ENCODE measurements at places on chromosomes 13 and 19.

DNA sequence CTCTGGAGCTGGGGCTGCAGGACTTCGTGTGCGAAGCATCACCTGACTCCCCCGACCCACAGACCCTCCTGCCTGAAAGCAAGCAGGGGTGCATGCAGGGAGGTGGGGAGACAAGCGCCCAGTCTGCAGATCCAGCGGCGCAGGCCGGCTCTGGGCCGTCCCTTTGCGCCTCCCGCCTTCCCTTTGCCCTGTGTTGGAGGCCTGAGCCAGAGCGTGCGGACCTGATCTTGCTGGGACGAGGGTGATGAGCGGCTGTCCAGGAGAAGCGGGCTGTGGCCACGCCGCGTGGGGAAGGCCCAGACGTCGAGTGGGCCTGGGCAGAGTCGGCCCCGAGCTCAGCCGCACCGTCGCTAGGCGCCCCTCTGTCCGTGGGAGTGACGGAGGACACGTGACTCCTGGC is 5.3 kb upstream of the GRTP1 start:
- DNase-seq: no peak

- DNase-seq: no peak
Measured at GRCh38 chr13:27273658-27274425, 3.2 kb downstream of the RASL11A start.

- peak; percentile 38 for DNase-seq
Measured at GRCh38 chr13:51921790-51922740, 60.3 kb downstream of the CCDC70 start.

- DNase-seq: no peak
Measured at GRCh38 chr13:23777575-23777870, 111.7 kb downstream of the MIPEP start.

- no peak for DNase-seq
Measured at GRCh38 chr19:39133431-39134270, 8.1 kb downstream of the PAK4 start.

- no peak for DNase-seq
Measured at GRCh38 chr13:111371720-111372119, 51.3 kb downstream of the TEX29 start.

DNA sequence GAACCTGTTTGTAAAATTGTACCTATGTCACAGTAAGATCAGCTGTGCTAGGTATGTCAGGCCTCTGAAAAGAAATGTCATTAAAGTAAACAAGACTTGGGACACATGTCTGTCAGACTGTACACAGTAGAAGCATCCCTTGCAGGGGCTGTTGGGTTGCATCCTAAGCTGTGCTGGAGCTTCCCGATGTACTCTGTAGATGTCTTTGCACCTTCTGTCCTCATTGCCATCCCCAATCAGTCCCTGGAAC is 48.7 kb upstream of the GPR183 start:
- peak; percentile 26 for DNase-seq

DNA sequence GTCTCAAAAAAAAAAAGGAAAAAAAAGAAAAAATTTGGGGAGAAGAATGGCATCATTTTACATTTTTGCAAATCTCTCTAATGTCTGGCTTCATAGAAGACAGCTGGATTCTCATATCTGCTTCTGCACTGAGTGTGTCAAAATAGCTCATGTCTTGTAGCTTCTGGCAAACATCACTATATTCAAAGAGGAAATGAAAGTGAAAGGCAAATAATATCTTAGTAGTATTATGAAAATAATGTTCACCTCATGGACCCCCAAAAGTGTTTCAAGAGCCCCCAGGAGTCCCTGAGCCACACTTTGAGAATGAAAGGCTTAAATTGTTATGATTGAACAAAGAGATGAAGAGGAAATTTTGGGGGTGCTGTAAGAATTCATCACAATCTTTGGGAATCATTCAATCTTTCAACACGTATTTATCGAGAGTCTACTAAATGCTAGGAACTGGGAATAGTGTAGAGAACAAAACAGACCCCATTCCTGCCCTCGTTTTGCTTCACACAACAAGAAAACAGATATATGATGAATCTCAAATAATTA is 1.2 kb upstream of the SLC6A16 start:
- DNase-seq: no peak

DNA sequence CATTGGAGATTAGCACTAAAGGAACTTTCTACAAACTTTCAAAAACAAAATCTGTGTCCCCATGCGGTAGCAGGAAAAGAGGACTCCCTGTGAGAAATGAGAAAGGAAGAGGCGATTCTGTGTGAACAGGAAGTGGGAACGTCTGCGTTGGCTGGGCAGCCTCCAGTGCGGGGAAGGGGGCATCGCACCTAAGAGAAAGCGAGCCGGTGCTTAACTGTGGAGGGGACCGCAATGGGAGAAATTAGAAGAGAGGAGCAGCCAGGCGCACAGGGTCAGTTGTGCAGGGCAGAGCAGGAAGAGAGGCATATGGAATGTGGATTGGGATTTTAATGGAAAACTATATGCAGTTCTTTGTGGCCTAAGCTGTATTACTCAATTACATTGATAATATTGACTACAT is 77.4 kb upstream of the DOCK9 start:
- DNase-seq: peak; percentile 14

GRCh38 chr13:43039966-43040365 is 16.6 kb downstream of the DNAJC15 start:
- DNase-seq: no peak

GRCh38 chr13:48624016-48624415 is 29.7 kb upstream of the CYSLTR2 start:
- no peak for DNase-seq

DNA sequence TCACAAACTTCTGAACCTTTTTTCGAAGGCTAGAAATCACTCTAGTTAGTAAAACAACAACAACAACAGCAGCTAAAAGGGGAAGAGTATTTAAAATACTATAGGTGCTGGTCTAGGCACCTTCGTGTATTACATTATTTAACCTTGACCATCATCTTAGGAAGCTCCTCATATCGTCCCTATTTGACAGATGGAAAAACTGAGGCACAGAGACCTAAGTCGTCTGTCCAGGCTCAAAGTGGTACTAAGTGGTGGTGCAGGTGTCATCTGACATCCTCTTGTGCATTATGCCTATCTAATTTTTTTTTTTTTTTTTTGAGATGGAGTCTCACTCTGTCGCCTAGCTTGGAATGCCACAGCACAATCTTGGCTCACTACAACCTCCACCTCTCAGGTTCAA is 29.1 kb downstream of the CATSPERD start:
- no peak for DNase-seq

GRCh38 chr19:6076675-6077463 is 33.4 kb downstream of the RFX2 start:
- DNase-seq: no peak

- DNase-seq: no peak
Measured at GRCh38 chr19:19031891-19032290, 1.4 kb downstream of the SUGP2 start.

GRCh38 chr13:72368031-72368430 is 359.4 kb downstream of the MZT1 start:
- DNase-seq: no peak

DNA sequence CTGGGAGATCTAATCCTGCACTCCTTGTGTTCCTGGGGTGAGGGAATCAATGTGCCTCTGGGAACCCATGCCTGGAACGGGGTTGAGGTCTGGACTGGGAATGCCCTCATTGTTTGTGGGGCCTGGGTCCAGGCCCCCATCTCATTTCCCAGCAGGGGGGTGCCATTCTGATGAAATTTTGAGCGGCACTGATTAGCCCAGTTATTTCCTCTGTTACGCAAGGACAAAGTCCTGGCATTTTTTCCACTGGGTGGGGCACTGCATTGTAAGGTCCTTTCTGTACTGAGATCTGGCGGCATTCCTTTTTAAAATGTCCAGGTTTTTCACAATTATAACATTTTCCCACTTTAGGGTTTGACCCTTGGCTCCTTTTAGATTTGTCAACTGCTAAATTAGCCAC is 14.8 kb downstream of the FPR3 start:
- no peak for DNase-seq

- no peak for DNase-seq
Measured at GRCh38 chr19:55027472-55028337, 10.4 kb downstream of the GP6 start.

GRCh38 chr13:112245179-112245724 is 130.9 kb upstream of the SPACA7 start:
- no peak for DNase-seq

DNA sequence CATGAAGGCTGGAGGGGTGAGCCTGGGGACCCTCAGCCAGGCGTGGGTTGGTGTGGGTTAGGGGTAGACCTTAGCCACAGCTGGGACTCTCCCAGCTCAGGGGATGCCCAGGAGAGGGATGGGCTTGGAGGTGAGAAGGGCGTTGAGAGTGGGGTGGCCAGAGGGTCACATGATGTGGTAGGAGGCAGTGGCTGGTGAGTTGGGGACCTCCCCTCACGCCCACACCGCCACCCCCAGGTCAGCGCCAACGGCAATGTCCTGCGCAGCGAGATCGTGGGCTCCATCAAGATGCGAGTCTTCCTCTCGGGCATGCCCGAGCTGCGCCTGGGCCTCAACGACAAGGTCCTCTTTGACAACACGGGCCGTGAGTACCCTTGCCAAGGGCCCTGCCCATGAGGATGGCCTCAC is 28.5 kb downstream of the AP1M1 start:
- DNase-seq: no peak

DNA sequence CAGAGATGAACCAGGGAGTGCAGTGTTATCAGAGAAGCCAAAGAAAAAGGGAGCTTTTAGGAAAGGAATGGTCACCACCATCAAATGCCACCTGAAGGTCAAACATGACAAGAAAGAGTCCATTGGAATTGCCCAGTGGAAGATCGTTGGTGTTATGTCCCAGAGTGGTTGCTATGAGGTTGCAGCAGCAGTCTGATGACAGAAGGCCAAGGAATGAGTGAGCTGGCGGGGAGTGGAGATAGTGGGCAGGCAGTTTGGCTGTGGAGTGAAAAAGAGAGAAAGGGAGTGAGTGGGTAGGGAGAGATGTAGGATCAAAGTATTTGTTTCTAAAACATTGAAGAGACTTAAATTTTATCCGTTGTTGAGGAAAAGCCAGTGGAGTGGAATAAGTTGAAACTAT is 117.4 kb upstream of the WASF3 start:
- DNase-seq: no peak

DNA sequence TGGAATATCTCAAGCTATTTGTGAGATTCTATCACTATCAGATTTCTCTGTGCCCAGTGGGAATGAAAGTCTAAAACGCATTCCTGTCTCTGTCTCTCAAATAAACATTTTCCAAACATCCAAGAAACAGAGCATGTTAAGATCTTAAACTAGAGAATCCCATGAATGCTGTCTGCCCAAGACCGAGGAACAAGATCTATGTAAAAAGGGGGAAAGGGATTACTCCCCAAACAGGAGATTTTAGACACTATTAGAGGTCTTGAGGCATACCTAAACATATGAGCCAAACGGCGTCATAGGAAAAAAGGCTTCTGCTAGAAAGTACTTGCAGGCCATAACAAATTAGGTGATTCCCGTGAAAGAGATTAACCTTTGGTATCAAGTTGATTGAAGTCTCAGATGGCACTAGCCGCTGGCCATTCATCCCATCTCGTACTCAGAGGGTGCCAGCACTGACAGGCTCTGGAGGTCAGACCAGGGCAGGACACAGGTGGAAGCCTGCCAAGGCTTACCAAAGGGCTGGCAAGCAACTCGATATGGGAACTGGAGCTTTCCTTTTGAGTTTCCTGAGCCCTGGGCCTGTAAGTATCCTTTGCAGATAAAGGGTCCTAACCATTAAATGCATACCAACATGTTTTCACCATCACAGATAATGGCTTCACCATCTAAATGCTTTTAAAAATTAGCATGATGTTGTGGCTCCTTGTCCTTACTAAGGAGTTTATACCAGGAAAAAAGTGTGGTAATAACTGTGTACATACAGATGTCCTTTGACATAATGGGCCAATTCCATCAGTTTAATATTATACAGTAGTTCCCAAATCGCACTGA is 225.2 kb downstream of the FOXO1 start:
- DNase-seq: no peak

DNA sequence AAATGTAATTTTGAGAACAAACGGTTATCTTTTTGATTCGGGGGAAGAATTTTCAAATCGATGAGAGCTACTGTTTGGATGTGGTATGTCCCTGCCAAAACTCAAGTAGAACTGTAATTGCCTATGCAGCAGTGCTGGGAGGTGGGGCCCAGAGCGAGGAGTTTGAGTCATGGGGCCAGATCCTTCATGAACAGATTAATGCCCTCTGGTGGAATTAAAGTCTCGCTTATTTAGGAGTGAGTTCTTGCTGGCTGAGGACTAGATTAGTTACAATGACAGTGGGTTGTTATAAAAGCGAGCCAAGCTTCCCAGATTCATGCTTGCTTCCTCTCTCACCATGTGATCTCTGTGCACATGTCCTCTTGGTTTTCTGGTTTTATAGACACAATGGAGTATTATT is 11.8 kb upstream of the PRR20A start:
- DNase-seq: no peak

GRCh38 chr19:3899531-3900294 is 19.2 kb downstream of the ATCAY start:
- DNase-seq: no peak

DNA sequence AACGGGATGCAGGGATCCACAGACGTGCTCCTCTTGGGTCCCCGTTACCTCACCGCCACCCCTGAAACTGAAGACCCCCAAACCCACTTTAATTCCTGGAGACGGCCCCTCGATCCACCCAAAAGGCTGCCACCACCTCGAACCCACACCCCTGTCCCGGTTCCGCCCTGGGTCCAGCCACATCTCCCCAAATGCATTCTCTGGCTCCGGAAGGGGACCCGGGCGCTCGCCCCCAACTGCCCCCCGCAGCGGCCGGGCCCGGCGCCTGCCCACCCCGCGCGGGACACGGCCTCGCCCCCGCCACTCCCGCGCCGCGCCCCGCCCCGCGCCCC is 219 bp upstream of the FSTL3 start:
- no peak for DNase-seq

- DNase-seq: no peak
Measured at GRCh38 chr19:52917531-52917930, 5.7 kb downstream of the ZNF888 start.

DNA sequence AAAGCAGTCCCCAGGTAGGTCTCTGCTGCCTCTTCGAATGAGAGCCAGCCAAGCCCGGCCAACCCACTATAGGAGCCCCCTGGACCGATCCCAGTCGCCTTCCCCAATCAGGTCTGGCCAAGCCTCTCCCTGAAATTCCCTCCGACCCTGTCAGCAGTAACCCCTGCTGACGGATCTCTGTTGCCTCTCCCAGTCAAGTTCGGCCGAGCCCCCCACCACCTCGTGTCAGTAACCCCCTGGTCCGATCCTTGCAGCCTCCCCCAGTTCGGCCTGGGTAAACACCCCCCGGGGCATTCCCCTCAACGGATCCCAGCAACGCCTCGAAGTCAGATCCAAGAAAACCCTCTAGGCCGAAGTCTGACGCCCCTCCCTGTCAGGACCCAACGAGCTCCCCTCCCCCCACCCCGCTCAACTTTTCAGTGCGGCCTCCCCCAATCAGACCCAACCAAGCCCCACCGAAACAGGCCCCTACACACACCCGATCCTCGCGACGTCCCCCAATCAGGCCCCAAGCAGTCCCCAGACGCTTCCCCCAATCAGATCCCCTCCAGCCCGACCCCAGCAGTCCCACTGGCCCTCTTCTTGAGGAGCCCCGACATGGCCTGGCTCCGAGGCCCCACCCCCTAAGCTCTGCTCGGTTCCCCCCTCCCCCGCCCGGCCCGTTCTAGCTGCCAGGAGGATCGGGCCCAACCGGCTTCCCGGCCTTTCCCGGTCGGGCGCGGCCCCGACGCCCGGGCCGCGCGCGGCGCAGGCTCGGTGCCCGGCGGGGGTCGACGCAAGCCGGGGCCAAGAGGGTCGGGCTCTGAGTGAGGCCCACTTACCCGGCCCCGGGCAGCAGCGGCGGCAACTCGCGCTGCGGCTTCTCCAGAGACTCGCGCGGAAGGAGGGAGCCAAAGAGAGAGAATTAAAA is 1.8 kb downstream of the TNPO2 start:
- DNase-seq: peak; percentile 63
